ENCODE measurements at places on chromosomes 4 and X.

- DNase-seq, result peak; percentile 36
These were observed 88.4 kb downstream of the GPR143 start for GRCh38 chrX:9677098-9677739.

DNA sequence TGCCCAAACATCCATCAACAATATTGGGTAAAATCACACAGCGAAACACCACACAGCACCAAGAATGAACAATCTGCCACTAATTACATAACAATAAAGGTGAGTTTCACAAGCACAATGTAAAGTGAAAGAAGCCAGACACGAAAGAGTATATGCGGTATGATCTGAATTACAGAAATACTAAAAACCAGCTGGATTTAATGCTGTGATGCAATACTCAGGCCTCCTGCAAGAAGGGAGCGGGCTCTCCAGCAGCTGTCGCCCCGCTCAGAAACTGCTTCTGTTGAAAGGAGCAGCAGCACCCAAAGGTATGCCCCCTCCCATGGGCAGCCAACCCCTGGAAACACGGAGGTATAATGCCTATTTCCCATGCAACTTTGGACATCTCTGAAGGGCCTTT is 77.0 kb downstream of the PAPSS1 start:
- no peak for DNase-seq

GRCh38 chr4:111847296-111848008 is 297.8 kb upstream of the FAM241A start:
- DNase-seq, result no peak

GRCh38 chr4:1713003-1713851 is 1.1 kb upstream of the SLBP start:
- DNase-seq, result no peak

GRCh38 chrX:69142788-69143469 is 22.3 kb downstream of the PJA1 start:
- no peak for DNase-seq

DNA sequence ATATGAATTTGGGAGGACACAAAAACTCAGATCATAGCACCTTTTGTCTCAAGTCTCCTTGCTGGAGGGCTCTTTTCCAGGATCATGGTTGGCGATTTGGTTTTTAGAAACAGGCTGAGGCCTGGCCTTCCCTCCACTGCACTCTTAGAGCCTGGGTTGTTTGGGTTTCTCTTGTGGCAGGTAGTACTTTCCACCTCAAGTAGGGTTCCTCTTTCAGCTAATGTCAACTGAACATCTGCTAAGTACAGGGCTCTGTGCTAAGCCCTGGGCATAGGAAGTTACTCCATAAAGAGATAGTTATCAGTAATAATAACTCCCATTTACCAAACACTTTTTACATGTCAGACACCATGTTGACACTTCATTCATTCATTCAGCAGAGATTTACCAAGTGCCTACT is 28.2 kb upstream of the APLN start:
- no peak for DNase-seq

All from activated T-helper 2 cell treated with anti-CD3 and anti-CD28 coated beads, Interferon-gamma antibody, Interleukin-2, Interleukin-4, amounts not matched to agents 10 μg/mL and 5 μg/mL and 100 μg/mL, durations not matched to agents 14 hours and 24 hours and 36 hours (primary cell).